Heart right ventricle (tissue), 16 donors: ENCODE measurements at places on chromosomes 2 and 18. TPM values are rescaled to one million over a fixed set of nuclear protein-coding genes. Genes with fewer than 3 reads are reported as not detected.

DNA sequence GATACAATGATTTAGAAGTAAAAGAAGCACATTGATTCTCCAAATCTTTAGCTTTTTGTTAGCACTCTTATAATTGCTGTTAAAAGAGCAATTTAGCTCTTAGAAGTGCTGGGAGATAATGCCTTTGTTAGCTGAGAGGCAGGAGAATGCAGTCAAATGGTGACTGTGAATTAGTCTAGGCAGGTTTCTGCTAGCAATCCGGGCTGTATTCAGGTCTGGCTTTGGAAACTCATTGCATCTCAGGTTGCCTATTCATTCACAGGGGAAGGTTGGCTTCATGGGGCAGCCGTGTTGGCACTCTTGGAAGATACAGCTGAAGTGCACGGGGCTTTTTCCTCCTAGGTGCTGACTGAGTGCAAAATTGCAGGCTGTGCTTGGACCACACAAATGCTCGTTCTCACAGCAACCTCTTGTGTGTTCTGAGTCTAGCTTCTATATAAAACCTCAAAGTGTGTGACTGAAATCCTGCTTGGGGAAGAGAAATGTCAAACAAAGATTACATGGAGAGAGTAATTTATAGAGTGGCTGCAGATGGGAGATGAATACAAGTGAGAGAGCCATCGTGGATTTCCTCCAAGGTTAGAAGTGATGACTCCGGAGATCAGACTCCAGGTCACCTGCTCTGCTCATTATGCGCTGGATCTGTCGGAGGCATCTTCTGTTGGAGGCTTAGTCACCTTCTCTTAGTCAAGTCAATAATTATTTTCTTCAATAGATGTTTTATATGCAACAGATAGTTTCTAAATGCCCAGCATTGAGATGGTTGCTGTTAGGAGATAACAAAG lies 167.8 kb downstream of the PMAIP1 start:
- no peak for DNase-seq
- H3K36me3 ChIP-seq = no peaks in the 10 kb centered on the region
- H3K4me3 ChIP-seq = no peak overlapping the region
- H3K27ac ChIP-seq = no peak overlapping the region

GRCh38 chr18:78518805-78519204 lies 460.8 kb upstream of the SALL3 start:
- H3K4me1 ChIP-seq = no peaks in the 10 kb centered on the region
- no peaks in the 10 kb centered on the region for H3K36me3 ChIP-seq
- peaks cover 8% of the 10 kb centered on the region for H3K27me3 ChIP-seq
- no peak for DNase-seq

The SRD5A2 gene
- total RNA-seq = not detected

The POTEI gene
- not detected for total RNA-seq

The DTNA gene
- 190 TPM for total RNA-seq
